Activated CD8-positive, alpha-beta memory T cell treated with anti-CD3 and anti-CD28 coated beads for 1 hour (primary cell): ENCODE measurements at places on chromosomes 2 and 18.

GRCh38 chr2:129708221-129708967 is 271.1 kb upstream of the RAB6C start:
- DNase-seq: no peak

DNA sequence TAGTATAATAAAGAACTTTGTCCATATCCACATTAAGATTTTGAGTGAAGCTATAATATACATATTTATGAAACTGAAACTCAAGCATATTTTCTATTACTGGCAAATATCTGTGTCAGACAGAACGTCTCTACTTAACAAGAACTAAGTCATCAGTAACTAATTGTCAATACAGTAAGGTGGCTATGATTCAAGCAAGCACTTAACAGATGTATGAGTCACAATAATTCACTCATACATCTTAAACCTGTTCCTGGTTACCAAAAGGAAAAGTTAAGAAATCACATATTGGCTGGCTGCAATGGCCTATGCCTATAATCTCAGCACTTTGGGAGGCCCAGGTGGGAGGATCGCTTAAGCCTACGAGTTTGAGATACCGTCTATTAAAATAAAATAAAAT is 96.0 kb downstream of the SOS1 start:
- DNase-seq: no peak

DNA sequence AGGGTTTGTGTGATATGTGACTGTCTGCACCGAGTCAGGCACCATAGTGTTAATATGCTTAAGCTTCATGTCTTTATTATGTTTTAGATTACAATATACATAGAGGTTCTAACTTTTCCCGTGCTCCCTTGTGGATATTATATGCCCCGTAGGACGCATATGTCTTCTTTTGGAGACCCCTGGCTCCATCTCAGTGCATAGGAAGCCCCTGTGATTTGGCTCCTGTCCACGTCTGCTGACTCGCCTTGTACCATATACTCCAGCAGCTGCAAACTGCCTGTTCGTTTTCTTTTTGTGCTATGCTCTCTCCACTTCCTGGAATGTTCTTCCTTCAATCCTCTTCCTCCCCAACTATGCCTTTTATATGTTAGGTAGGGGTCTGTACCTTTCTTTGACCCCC is 110.9 kb downstream of the PTRHD1 start:
- DNase-seq: no peak

DNA sequence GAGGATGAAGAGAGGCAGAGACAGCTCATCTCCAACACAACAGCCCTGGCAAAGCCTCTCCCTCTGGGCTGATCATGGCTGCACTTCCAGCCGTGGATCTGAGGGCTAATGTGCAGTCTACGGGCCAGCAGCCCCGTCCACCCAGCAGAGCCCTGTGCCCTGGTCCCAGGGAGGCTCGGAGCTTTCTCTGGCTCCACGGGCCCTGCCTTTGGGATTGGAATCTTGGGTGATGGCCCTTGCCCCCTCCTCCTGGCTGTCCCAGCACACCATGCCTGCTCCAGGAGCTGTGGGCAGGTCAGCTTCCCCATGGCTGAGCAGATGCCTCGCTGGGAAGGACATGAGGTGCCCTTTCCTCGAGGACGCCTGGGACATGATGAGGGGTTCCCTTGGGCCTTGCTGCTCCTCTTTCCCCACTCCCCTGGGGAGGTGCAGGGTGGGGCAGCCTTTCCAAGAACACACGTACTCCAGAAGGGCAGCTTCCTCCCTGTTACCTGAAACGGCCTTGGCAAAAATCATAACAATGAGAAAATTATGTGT is 66.9 kb downstream of the C18orf63 start:
- no peak for DNase-seq

GRCh38 chr2:101109451-101110118 is 41.6 kb downstream of the TBC1D8 start:
- no peak for DNase-seq

DNA sequence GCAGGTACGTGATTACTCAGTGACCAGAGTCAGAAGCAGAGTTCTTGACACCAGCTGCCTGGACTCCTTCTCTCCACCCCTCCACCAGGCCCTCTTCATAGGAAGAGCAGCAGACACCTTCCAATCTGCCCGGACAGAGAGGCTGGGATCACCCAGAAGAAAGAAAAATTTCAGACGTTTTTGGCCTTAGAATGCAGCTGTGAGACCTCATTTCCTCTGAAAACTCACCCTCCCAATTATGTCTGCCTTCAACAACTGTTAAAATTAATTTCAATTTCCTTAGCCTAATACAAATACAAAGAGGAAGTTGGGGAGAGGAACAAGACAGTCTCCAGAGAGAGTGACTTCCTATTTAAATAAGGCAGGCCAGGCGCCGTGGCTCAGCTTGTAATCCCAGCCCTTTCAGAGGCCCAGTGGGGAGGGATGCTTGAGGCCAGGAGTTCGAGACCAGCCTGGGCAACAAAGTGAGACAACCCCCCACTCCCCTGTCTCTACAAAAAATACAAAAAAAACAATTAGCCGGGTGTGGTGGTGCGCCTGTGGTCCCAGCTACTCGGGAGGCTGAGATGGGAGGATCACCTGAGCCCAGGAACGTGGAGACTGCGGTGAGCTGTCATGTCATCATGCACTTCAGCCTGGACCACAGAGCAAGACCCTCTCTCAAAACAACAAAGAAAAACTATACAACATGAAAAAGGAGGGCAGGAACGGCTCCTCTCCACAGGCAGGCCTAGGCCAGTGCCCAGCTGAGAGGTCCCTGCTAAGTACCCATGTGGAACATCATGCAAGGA is 1.6 kb downstream of the SLC66A2 start:
- DNase-seq: no peak

DNA sequence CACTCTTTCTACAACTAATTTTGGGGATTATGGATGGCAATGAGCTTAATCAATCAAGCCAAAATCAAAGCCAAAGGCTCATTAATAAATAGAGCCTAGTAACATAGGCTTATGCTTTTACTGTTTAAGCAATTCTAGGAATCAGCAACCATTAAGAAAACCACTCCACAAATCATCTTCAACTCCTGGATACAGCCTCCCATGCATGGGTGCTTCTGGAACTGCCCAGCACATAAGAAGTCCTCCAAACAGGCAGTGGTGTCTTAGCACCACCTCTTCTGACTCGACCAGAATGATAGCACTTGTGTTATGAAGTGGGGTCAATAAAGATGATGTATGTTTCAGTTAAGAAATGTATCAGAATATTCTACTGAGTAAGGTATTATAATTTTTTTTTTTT is 104.4 kb upstream of the SERPINE2 start:
- no peak for DNase-seq

DNA sequence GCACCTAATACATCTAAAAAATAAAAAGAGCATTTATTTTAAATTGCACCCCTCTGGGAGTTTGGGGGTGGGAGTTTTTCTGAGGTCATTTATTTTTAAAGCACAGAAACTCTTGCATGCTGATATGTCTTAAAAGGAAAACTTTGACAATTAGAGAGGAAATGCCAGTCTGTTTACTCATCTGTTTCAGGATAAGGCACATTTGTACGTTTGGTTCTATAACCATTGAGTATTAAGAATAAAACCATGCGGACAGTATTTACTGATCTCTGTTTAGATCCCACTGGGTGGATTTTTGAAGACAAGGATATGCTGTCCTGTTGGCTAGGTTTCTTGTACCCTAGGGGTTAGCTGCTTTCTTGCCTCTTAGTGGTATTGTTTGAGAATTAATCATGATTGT is 122.9 kb downstream of the TANC1 start:
- no peak for DNase-seq

DNA sequence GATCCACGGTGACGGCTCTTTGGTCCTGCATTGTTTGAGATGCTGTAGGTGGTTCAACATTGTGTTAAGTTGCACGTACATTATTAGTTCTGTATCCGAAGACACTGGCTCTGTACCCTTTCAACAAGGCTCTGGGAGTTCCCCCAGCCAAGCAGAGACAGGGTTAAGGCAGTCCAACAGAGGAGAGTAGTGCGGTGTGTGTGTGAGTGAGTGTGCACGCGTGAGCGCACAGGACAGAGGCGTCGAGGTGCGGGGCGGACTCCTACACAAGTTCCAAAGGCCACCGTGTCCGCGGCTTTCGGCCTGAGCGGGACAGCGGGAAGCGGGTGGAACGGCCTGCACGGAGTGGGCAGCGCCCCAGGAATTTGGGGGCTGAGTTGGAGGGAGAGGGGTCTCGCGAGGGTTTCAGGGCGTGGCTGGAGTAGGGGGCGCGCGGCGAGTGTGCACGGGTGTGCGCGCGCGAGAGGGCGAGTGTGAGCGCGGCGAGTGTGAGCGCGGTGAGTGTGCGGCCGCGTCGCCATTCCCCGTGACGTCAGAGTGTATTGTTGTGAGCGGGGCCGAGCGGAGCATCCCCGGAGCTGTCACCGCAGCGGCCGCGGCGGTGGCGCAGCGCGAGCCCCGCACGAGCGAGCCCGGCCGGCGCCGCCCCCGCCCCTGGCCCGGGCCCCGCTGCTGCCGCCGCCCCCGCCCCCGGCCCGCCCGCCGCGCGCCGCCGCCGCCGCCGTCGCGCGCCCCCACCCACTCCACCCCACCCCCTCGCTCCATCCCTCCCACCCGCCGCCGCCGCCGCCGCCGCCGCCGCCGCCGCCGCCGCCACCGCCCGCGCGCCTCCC is at the start of gene ASXL3:
TSS of gene ASXL3 (plus strand) at position 535 of the 833 bp plus-strand sequence. CDS start 413 bp downstream, outside the sequence.
- DNase-seq: no peak

- DNase-seq: no peak
Observed at GRCh38 chr2:151403914-151404313, 5.8 kb upstream of the RIF1 start.

DNA sequence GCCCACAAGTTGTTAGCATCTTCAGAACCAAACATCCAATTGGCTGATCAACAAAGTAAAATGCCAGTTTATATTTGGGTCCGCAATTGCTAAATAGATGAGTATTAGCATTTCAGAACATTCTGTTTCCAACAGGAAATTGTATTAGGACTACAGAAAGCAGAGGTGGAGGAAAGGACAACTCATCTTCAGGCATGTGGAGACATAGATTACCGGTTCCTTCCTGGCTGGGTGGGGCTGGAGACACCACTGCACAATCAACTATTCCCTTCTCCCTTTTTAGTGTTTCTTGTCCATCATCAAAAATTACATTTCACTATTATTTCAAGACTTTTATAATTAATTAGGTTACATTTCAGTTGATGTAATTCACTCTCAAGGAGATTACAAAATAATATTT is 83.8 kb downstream of the ADAM23 start:
- no peak for DNase-seq

- DNase-seq: no peak
Observed at GRCh38 chr18:76412818-76413565, 82.0 kb downstream of the ZNF516 start.

DNA sequence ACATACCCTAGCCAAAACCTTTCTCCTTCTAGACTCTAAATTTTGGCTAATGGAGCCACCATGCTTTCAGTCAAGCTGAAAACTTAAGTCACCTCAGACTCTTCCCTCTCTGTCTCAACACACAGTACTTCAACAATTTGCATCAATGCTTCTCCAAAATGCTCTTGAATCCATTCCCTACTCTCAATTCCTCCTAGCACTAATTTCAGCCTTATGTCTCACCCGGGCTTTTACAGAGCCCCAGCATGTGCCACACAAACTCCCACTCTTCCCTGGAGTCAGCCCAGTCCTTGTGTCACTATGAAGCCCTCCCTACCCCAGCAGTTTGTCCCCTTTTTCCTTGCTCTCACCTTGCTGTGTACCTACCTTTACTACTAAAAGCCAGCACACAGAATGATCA is 38.7 kb downstream of the AAK1 start:
- no peak for DNase-seq

GRCh38 chr2:198314559-198315153 is 510.3 kb downstream of the PLCL1 start:
- no peak for DNase-seq

DNA sequence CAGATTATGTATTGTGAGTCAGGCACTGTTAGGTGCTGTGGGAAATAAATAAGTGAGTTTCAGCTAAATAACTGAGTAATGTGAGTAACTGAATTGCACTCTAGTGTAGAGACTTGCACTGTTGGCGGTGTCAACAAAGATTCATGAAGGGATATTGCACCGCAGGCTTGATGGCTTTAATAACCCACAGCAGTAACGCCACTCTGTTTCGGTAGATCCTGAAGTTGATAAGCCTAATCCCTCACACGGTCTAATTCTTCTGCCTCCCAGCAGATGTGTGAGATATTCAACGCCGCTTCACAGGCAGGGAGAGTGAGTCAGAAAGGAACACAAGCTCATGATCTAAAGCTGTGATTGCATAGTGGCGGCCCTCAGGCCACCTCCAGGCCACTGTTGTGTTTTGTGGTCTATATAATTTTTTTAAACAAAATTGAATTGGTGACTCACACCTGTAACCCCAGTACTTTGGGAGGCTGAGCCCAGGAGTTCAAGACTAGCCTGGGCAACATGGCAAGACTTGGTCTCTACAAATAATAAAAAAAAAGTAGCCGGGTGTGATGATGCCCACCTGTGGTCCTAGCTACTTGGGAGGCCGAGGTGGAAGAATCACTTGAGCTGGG is 94.3 kb downstream of the LIPG start:
- DNase-seq: no peak

DNA sequence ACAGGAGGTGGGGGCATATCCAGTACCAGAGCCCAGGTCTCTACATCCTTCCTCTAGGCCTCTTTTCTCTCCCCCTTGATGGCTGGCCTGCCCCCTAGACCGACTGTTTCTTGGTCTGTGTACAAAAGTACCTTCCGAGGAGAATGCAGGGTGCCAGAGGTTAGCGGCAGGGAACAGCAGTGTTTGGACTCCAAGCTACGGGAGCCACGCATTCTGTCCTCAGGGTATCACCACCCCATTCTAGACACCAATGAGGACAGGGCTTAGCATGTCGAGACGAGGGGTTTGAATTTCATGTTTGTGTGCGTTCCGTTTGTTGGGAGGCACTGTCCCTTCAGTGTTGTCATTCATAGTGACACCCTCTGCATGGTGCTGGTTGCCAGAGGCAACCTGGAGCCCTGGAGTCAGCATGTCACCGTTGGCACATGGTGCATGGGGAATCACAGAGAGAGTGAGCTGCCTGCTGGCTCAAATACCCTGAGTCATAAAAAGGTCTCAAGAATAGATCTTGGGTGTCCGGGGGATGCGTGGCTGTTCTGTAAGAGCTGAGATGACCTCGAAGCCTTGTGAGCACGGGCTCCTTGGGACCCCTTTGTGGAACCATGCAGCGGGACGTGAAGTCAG is 57.2 kb upstream of the LDLRAD4 start:
- no peak for DNase-seq

GRCh38 chr2:118525346-118525745 is 322.1 kb downstream of the EN1 start:
- no peak for DNase-seq

- DNase-seq: no peak
Observed at GRCh38 chr2:40955635-40956034, 503.7 kb upstream of the SLC8A1 start.

GRCh38 chr2:238904177-238904576 is 56.3 kb downstream of the TWIST2 start:
- DNase-seq: no peak
